Adrenal gland (tissue), 19 donors: ENCODE measurements at places on chromosomes 1 and 21. TPM values are rescaled to one million over a fixed set of nuclear protein-coding genes. Genes with fewer than 3 reads are reported as not detected.

DNA sequence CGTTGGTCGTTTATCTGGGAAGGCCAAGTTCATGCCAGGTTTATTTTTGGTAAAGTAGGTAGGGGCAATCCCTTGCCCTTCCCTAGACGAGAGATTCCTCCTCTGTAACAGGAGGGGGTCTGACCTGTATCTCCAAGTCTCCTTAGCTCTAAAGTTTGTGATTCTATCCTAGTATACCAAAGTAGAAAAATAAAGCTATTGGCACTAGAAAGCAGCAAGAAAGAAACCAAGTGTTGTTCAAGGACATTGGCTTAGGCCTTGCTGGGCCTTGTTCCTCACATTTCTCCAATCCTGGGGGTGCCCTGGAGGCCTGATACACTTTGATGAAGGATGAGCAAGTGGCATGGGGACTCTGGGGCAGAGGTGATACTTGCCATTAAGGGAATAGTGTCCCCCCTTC lies 814 bp downstream of the MTARC2 start:
- no peak for DNase-seq

The ASCL5 gene
- not detected for total RNA-seq

The PIAS3 gene
- total RNA-seq: 20.8 TPM

- no peak for DNase-seq
Measured at GRCh38 chr1:220956501-220957232, 77.4 kb downstream of the HLX start.

The DARS2 gene
- 33.5 TPM for total RNA-seq

- DNase-seq: no peak
Measured at GRCh38 chr1:234656944-234657654, 47.1 kb upstream of the IRF2BP2 start.

The OR2L2 gene
- total RNA-seq: 0.39 TPM

GRCh38 chr1:170145061-170145460 lies 698 bp upstream of the NTMT2 start:
- no peak for DNase-seq
